ENCODE measurements at places on chromosomes 5 and 9. TPM values are rescaled to one million over a fixed set of nuclear protein-coding genes. Genes with fewer than 3 reads are reported as not detected.

The SLC6A19 gene
- 51.8 TPM for polyA plus RNA-seq

The AQP3 gene
- 36.4 TPM for polyA plus RNA-seq

The PPP2R2B gene
- polyA plus RNA-seq: 12.4 TPM

The GAPT gene
- polyA plus RNA-seq: 1.1 TPM

The SLC36A3 gene
- not detected for polyA plus RNA-seq

The PHF19 gene
- 31.4 TPM for polyA plus RNA-seq

The SPINK13 gene
- 0.30 TPM for polyA plus RNA-seq

The BNC2 gene
- 9.8 TPM for polyA plus RNA-seq

The SPINK1 gene
- 29.2 TPM for polyA plus RNA-seq

The TLX3 gene
- not detected for polyA plus RNA-seq

The DBN1 gene
- polyA plus RNA-seq: 183 TPM

The CDO1 gene
- 23.7 TPM for polyA plus RNA-seq

The C5orf58 gene
- polyA plus RNA-seq: 0.30 TPM

The CYLC2 gene
- not detected for polyA plus RNA-seq

The CTNND2 gene
- 2.3 TPM for polyA plus RNA-seq

The DNAJC25 gene
- 15.2 TPM for polyA plus RNA-seq

The PDZD2 gene
- polyA plus RNA-seq: 21.2 TPM

The IL4 gene
- not detected for polyA plus RNA-seq

The MEIKIN gene
- polyA plus RNA-seq: not detected

The ENTPD8 gene
- polyA plus RNA-seq: 0.14 TPM

The IFNA21 gene
- polyA plus RNA-seq: not detected

The GABRA1 gene
- not detected for polyA plus RNA-seq

The CAVIN4 gene
- polyA plus RNA-seq: 4.0 TPM

The CTXN3 gene
- polyA plus RNA-seq: 0.09 TPM

The SRD5A1 gene
- 10.4 TPM for polyA plus RNA-seq

The SOX30 gene
- 0.55 TPM for polyA plus RNA-seq

The TAL2 gene
- 3.5 TPM for polyA plus RNA-seq

The HK3 gene
- 0.45 TPM for polyA plus RNA-seq

The ANKRD18B gene
- polyA plus RNA-seq: 0.53 TPM

The PHYHD1 gene
- 51.6 TPM for polyA plus RNA-seq

The C1QTNF3 gene
- 51.5 TPM for polyA plus RNA-seq

The UHRF2 gene
- polyA plus RNA-seq: 59.3 TPM

The TAF11L12 gene
- polyA plus RNA-seq: not detected

The DOK3 gene
- polyA plus RNA-seq: 5.8 TPM

The MAMDC4 gene
- 4.8 TPM for polyA plus RNA-seq

The CCNO gene
- polyA plus RNA-seq: 6.2 TPM

The PRUNE2 gene
- 10.9 TPM for polyA plus RNA-seq

The ANXA1 gene
- polyA plus RNA-seq: 20.6 TPM

The WNT8A gene
- 0.26 TPM for polyA plus RNA-seq

The IL33 gene
- 7.6 TPM for polyA plus RNA-seq

The PRKAA1 gene
- 81.7 TPM for polyA plus RNA-seq

The KCNV2 gene
- polyA plus RNA-seq: not detected

The CARD6 gene
- 2.5 TPM for polyA plus RNA-seq
